ENCODE measurements at places on chromosomes 16 and 17.
A peak's percentile ranks its signal among the peaks of the same experiment; 100 is the strongest.

GRCh38 chr16:23678430-23679273 lies at the start of gene PLK1:
Gene PLK1, plus strand, starts transcription at chr16:23678889. Its CDS starts 44 bp downstream, at chr16:23678933.
- peak; percentile 46 for DNase-seq

DNA sequence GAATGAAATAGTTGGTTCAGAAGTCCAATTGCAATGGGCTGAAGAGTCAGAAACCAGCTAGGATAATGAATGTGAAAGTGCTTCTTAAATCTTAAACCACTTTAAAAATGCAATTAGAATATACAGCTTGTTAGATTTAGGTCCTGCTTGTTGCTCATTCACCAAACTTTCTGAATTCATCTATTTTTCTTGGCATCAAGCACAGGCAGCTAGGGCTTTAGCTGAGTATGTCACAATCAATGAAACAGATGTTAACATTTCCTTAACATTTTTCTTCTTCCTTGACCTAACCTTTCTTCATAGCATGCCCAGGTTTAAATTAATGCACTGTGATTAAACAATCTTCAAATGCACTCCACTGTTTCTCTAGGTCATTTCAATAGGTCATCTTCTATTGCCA lies 14.4 kb downstream of the KIF2B start:
- no peak for DNase-seq

DNA sequence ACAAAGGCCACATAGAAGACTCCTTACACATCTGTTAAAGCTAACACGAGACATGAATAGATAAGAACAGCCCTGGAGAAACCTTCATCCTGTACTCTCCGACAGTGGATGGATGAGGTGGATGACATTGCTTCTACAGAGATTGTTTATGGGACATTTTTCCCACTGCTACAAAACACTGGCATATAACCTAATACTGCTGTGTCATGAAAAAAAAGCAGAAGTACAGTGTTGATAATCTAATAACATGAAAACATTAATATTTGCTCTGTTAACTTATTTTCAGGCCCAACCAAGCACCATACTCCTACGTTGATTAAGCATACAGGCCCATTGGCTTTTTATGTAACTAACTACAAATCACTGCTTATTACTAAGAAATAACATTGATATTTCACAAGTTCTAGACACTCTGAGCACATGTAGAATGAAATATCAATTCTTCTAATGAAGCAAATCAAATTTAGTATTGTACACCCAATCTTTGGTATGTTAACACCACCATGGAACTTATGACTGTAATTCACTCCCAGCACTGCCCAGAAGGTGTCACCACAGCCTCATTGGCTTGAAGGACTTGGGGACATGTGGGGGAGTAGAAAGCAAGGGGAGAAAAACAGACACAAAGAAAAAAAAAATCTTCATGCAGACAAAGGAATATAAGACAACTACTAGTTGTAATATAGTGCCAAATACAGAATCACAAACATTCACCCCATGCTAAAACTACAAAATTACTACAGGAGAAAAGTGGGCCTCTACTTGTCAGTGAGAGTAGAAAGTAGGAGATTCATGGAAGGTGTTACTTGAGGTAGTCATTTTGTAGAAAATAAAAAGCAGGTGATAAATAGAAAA lies 330.0 kb upstream of the PMFBP1 start:
- no peak for DNase-seq

- DNase-seq = no peak
These were observed 123.5 kb downstream of the ANKRD11 start for GRCh38 chr16:89366561-89367537.

DNA sequence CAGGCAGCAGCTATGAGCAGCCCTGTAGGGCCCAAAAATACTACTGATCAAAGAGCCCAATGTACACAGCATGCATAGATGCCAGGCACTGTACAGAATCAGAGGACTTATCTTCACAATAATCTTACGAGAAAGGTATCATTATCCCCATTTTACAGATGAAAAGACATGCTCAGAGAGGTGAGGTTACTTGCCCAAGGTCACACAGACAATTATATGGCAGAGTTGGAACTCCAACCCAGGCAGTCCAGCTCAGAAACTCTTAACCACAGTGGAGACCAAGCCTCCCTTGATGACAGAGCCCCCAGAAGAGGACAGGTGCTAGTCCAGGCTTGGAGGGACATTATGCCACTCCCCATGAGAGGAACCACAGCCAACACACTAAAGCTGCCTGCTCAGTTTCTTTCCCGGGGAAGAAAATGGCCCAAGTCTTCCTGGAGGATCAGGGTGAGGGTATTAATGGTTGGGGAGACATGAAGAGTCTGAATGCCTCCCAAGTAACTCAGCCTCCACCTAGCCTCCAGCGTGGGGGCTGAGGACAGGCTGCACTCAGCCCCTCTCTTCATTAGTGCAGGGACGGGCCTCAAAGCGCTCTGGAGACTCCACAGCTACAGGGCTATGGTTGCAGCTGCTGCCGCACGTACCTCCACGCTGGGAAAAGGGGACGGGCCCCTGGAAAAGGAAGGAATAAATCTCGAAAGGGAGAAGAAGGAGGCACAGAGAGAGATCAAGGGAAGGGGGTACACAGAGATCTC lies 826 bp downstream of the UNC119 start:
- DNase-seq = no peak

GRCh38 chr16:2082171-2082982 lies 34.6 kb downstream of the TSC2 start:
- no peak for DNase-seq

DNA sequence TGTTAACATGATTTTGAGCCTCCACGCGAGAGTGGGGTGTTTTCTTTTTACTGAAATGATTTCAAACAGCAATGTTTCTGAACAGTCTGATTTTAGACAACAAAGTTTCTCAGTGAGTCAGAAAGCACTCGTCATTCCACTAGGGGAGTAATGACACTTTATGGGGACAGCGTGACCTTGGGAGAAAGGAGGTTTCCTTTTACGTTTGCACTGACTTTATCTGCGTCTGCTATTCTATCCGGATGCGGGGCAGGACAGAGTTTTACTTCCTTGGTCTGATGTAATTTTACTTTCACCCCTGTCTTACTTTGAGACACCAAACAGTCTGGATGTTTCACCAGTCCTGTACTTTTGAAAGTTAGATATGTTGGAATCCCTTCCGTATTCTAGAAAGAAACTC lies 20.7 kb downstream of the SLC47A1 start:
- no peak for DNase-seq

- no peak for DNase-seq
These were observed 5.6 kb downstream of the NOG start for GRCh38 chr17:56599088-56599487.

GRCh38 chr17:10155371-10156076 lies 42.9 kb downstream of the GAS7 start:
- DNase-seq = no peak

GRCh38 chr17:77125432-77125901 lies 15.3 kb upstream of the SEC14L1 start:
- DNase-seq = no peak

DNA sequence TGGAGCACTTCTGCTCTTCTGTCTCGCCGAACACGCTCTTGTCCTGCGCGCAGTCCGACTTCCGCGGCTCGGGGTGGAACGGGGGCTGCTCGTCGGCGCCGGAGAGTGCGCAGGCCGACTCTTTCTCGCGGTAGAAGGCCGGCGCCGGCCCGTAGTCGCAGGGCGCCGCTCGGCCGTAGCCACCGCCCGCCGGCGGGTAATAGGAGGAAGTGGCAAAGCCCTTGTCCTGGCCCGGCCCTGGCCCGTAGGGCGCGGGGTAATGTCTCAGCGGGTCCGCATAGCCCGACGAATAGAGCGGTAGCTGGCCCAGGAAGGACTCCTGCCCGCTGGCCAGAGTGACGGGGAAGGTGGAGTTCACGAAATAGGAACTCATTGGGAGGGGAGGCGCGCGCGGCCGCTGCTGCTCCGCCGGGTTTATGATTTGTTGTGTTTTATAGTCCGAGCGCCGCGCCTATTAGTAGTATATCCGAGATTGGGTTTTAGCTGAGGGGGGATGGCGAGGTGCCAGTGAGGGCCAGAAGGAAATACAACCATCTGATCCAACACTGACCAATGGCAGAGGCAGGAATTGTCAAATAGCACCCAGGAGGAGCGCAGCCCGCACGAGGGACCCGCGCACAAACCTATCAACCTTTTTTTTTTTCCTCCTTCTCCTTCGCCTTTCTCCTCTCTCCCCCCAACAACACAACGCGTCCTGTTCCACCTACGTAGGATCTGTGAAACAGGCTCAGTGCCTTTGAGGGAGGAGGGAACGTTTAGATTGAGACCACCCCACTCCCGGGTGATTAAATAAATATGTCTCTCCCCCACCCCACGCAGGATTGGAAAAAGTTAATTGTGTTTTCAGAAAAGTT lies 4.4 kb upstream of the HOXB5 start:
- DNase-seq = no peak

- no peak for DNase-seq
These were observed 1219.8 kb downstream of the CDH8 start for GRCh38 chr16:60816461-60816860.

GRCh38 chr17:34542700-34543336 lies 36.6 kb upstream of the TMEM132E start:
- peak; percentile 19 for DNase-seq

- no peak for DNase-seq
These were observed 1.3 kb downstream of the CAVIN1 start for GRCh38 chr17:42421507-42422338.

GRCh38 chr16:59988591-59988990 lies 1254.5 kb upstream of the GOT2 start:
- DNase-seq = no peak

GRCh38 chr16:55917373-55918160 lies 42.4 kb upstream of the CES5A start:
- no peak for DNase-seq

DNA sequence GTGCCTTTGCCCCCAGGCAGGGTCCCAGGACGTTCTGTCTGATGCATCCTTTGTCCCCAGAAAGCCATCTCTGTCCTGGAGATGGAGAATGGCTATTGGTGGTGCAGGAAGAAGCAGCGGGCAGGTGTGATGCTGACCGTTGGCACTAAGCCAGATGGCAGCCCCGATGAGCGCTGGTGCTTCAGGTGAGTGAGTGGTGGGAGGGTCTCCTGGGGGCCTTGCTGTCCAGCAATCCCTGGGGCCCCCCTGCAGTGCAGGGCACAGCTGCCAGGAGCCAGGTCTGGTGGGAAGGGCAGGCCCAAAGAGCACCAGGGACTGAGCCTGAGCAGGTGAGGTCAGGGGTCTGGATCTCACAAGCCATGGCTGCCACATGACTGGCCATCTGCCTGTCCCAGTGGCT lies 18.1 kb downstream of the TRPV2 start:
- DNase-seq = no peak

GRCh38 chr17:34442387-34443111 lies 79.5 kb upstream of the CCL1 start:
- DNase-seq = no peak

DNA sequence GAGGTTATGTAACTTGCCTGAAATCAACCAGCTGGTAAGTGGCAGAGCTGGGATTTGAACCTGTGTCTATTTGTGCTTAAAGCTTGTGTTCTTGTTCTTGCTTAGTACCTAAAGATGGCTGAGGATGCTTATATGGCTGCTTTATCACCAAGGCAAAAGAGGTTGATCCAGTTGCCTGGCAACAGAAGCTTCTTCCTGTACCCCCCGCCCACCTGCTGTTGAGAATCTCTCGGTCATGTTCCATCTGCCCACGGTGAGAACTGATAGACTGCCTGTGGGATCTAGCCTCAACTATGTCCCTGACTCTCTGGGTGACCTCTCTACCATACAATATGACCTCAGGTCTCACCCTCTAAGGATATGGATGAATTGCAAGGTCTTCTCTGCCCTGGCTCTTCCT lies 60.7 kb downstream of the ABCC6 start:
- DNase-seq = no peak

GRCh38 chr16:27407133-27407532 lies 5.2 kb downstream of the IL21R start:
- no peak for DNase-seq

- DNase-seq = no peak
These were observed 123.5 kb upstream of the CHMP6 start for GRCh38 chr17:80868022-80868609.

- no peak for DNase-seq
These were observed 96.2 kb downstream of the USP31 start for GRCh38 chr16:23052908-23053580.

GRCh38 chr17:43333433-43333943 lies 65.3 kb upstream of the ARL4D start:
- no peak for DNase-seq

GRCh38 chr17:44203731-44204440 lies 4.2 kb upstream of the ATXN7L3 start:
- no peak for DNase-seq

DNA sequence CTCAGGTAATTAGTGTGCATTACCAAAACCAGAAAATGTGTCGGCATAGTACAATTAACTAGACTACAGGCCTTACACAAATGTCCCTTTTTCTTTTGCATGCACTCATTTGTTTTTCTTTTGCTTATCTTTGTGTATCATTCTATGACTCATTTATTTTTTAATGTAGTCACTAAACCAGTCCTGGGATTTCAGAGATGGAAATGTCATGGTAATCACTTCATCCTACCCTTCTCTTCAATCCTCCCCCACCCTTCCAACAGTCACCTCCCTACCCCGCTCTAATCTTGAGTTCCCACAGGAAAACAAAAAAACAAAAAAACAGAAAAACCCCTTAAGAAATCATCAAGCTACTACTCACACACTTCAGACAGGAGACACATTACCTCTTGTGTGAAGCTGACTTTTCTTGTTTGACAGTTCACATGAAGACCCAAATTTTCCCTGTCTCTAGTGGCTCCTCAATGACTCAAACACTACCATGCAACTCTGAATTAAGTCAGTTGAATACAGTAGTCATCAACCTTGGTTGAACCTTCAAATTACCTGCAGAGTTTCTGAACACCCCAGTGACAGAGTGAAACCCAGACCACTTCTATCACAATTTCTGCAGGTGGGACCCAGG lies 242.4 kb upstream of the SALL1 start:
- no peak for DNase-seq

DNA sequence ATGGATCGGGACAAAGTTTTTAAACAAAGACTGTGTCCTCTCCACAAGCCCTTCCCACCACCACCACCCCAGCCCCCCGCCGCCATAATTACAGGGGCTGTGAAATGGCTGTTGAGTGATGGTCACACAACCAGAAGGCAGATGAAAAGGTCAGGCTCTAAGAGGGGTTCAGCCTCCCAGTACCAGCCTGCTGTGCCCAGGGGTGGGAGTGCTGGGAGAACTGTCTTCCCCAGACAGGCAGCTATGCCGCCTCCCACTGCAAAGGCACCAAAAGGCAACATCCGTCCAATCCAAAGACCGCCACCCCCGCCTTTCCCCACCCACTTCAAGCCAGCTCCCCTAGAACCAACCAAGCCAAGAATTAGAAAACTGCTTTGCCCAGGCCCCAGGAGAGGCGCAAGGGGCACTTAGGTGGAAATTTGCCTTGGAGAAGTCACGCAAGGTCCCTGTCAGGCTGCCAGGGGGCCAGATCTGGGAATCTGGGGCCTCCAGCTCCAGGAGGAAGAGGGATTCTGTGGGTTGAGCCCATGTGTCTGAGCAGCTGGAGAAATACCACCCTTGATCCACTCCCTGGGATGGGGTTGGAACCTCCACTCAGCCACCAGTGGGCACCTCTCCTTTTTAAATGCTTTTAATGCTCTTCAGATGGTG lies 14.4 kb downstream of the CARHSP1 start:
- DNase-seq = no peak

All from activated T-helper 1 cell treated with Interleukin-2 at 50 U/mL for 16 hours (primary cell).